ENCODE measurements at places on chromosomes 7 and 10.

DNA sequence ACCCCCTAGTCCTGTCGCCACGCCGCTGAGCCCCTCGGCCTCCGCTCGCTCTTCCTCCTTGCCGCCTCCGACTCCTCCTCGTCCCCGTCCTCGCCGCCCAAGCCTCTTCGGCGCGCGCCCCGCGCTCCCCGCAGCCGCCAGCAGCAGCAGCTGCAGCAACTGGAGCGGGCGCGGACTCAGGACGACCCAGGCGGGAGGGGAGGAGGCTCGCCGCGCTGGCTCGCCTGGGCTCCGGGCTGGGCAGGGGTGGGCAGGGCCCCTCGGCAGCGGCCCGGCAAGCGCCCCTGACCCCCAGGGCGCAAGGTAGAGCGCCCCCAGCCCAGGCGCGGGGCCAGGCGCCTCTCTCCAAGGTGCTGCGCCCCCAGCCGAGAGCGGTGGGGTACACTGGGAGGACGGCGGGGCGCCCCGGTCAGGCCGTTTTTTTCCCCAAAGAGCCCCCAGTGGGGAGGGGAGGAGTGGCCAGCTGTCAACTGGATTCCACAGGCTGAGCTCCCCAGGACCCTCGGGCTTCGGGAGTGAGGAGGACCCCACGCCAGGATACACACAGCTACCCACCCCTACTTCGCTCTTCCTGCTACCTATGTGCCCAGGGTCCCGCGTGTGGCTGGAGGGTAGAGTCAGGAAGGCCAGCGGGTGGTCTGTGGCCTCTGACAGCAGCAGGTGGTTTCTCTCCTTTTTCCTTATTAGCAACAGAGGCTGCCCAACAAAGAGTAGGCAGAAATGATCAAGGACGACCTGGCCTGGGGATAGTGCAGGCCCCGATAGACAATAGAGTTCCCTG is 903 bp upstream of the KCNMA1 start:
- peak; percentile 30 for DNase-seq

- no peak for DNase-seq
These were observed 39.2 kb upstream of the SDHAF3 start for GRCh38 chr7:97078023-97078969.

- DNase-seq: no peak
These were observed 11.7 kb downstream of the CNPY1 start for GRCh38 chr7:155534691-155535090.

DNA sequence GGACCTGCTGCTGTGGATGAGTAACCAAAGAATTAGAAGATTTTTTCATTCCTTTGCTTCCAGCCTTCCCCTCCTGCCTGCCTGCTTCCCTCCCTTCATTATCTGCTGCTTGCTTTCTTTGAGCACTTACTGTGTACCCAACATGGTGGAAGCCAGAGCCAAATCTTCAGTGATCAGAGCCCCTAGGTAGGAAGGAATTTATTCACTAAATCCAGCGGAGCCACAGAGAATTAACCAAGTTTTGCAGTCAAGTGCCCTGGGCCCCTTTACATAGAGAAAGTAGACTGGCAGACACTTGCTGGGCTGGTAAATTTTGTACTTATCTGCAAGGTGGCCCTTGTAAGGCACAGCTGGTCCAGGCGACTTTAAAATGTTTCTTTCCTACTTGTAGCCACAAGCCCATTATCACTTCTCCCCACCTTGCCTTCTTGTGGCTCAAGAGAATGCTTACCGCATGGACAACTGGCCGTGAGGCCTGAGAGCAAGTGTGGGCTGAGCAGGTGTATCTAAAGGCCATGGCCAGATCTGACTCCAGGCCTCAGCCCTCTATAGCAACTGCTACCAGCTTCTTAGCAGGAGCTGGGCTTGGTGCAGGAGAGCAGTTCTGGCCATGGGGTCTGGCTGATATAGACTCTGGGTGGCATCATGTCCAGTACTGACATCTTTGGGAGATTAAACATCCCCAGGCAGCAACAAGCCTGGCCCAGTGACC is 11.1 kb downstream of the UNC5B start:
- DNase-seq: no peak

GRCh38 chr7:55101359-55101758 is 82.5 kb downstream of the EGFR start:
- no peak for DNase-seq

DNA sequence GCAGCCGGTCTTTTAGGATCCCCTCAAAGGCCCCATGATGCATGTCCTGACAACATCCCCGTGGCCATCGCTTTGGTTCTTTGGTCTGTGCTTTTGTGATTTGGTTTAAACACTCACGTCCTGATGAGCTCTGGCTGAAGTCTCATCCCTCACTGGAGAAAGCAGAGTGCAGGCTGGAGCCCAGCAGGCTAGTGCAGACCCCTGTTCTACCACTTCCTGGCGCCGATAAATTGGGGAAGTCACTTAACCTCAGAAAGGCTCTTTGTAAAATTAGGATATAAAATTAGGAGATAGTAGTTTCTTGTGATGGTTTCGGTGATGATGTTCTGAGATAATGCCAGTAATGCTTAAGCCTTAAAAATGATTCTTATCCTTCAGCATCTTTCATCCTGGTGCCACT is 307.6 kb downstream of the GFRA1 start:
- DNase-seq: no peak

GRCh38 chr10:35140727-35141126 is 14.1 kb downstream of the CREM start:
- DNase-seq: no peak

DNA sequence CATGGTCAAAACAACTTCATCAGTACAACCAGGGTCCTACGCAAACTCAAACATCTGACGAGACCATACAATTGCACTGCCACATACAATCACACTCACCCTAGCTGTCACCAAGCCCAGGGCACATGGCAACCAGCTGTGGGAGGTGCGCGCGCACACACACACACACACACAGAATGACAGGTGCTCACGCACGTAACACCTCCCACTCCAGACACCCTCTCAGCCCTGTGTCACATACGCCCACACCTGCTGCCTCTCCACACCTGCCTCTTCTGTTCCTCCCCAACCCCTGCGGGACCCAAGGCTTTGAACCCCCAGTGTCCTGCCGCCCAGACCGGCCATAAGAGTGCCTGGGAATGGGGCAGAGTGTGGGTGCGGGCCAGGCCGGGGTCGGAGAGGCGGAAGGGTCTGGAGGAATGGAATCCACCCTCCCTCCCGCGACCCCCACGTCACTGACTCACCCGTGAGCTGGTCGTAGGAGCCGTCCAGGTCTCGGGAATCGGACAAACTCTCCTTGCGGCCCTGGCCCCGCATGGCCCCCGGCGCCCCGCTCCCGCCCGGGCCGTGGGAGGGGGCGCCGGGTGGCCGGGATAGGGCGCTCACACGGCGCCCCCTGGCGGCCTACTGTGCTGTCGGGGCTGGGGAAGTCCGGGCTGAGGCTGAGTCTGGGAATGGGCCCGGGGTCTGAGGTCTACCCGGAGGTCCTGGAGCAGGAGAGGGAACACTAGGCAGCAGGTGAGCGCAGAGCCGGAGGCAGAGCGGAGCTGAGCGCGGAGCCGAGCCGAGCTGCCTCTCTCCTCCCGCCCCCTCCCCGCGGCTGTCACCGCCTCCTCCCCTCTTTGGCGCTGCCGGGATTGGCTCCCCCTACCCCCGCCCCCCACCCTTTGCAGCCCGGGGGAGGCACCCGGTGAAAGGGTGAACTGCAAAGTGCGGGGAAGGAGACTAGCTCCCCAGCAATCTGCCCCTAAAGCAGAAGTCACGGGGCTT is at the start of gene KCNIP2:
KCNIP2 (minus strand) TSS at position 769 of the 990 bp plus-strand sequence; CDS start at position 537, 232 bp downstream.
- DNase-seq: no peak

- DNase-seq: no peak
These were observed 21.3 kb downstream of the MKX start for GRCh38 chr10:27724287-27724686.

DNA sequence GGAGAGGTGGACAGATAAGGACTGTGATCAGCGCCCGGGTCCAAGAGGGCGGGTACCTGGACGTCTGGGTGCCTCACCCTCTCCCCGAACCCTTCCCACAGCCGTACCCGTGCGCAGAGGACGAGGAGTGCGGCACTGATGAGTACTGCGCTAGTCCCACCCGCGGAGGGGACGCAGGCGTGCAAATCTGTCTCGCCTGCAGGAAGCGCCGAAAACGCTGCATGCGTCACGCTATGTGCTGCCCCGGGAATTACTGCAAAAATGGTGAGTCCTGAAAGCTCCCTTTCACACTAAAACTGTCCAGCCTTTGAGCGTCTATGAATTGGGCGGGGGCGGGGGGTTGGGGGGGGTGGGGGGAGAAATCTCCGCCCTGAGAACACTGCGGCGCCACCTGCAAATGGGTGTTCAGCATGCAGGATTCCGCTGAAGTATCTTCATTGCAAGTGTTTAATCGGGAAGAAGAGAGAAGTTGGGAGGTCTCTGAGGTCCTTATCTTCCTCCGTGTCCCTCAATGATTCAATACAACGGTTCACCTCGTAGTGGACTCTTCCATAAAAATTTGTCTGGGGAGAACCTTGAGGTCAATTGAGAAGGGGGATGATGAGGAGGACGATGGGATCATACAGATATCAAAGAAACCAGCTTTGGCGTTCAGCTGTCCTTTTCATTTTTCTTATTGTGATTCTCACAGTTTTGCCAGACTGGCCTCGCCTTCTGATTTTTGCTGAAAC is 906 bp downstream of the DKK1 start:
- DNase-seq: no peak

DNA sequence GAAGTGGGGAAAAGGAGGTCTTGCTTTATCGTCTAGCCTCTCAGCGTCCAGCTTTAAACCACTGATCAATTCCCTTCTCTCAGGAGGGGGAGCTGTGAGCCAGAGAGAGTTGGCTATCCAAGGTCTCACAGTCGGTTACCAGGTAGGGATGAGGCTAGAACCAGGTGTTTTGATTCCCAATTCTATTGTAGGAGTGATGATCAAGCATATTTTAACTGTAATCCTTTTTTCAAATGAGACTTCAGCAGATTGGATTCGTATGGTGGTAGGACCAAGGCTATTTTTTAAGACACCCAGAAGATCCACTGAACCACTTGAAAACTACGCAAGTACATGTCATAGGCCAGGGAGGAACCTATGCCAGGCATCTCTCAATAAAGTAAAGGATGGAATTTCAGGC is 8.4 kb downstream of the MINDY4 start:
- no peak for DNase-seq

GRCh38 chr7:21293771-21294170 is 134.1 kb upstream of the SP4 start:
- DNase-seq: no peak

DNA sequence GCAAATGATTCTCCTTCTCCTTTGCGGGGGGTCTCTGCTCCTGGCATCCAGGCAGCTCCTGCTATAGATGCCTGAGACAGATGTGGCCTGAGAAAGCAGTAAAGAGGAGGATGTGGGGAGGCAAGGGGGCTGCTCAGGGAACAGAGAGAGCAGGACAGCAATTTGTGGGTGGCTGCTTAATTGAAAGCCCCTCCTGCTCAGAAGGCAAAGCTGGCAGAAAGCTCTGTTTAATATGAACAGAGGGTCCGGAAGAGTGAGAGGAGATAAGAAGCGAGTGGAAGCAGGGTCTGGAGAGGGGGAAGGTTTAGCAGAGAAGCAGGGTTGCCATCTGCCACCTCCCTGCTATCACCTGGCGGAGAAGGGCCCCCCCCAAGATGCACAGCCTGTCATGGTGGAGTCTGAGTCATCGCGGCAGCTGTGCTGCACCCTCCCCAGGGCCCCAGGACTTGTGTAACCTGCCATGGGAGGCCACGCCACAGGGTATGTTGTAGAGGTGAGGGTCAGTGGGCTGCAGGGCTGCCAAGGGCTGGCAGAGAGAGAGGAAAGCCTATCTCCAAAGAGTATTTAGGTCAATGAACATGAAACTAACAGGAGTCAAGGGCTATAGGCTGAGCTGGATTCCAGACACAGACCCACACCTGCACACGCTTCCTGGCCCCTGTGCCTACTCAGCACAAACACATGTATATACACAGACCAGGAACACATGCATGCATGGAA is 1109.8 kb upstream of the AUTS2 start:
- no peak for DNase-seq

DNA sequence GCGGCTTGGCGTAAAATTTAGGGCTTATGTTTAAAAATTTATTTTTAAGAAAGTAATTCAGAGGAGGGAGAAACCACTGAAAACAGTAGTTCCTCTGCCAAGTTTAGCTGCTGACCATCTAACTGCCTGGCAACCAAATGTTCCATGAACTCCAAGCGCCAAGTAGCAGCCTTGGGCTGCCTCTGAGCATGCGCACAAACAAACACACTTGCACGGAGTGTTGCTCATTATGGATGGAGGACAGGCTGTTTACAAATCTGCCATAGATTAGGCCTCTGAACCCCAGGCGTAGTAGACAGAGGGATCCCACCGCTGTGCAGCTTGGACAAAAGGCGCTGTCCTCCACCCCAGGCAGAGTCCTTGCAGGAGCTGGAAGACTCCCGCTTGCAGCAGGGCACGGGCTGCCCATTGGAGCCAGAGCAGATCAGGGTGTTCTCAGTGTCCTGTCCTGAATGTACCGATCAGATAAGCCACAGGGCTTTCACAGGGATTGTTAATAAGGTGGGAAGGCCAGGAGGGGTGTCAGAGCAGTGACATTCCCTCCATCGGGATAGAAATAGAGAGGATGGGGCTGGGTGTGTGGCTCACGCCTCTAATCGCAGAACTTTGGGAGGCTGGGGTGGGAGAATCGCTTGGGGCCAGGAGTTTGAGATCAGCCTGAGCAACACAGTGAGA is 47.7 kb upstream of the LYZL1 start:
- DNase-seq: no peak

- no peak for DNase-seq
These were observed 208.0 kb upstream of the CSTF2T start for GRCh38 chr10:51907361-51907760.

- no peak for DNase-seq
These were observed 194.6 kb downstream of the COBL start for GRCh38 chr7:51121931-51122425.

DNA sequence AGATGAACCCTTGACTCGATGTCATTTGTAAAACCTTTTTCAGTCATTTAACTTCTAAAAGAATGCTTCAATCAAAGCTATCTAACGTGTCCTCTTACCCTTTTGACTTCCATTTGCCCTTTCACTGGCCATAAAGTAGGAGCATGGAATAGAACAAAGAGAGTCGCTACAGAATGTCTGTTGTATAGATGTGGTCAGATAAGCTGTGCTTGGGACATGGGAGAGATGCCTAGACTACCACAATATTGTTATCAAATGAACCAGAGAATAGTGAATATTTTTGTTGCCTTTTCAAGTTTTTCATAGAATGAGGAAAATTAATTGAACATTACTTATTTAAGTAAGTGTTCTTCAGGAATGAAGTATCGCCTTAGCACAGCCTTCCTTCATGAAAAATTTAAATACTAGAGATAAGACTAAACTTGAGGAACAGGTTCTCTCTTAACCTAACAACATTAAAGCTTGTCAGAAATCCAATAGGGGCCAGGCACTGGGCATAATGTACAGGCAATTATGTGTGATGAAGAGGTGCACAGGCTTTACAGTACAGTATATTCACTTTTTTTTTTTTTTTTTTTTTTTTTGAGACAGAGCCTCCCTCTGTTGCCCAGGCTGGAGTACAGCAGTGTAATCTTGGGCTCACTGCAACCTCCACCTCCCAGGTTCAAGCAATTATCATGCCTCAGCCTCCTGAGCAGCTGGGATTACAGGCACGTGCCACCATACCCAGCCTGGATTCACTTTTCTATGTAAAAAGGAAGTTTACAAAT is 7.5 kb upstream of the KMT2E start:
- no peak for DNase-seq
